ENCODE measurements at places on chromosomes 5 and 9. TPM values are rescaled to one million over a fixed set of nuclear protein-coding genes. Genes with fewer than 3 reads are reported as not detected.

DNA sequence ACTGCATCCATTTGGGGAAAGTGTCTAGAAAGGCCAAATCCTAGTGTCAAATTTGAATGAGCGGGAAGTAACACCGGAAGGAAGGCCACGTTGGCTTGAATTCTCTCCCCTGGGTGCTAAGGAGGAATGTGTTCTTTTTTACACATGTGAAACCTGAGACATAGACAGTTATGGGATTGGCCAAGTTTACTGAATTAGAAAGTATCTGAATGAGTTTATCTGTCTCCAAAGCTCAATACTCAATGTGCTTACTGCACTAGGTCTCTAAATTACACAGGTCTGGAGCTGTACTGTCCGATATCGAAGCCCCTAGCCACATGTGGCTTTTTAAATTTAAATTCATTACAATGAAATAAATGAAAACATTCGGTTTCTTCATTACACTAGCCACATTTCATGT is 6.0 kb downstream of the DMRT1 start:
- no peaks in the 10 kb centered on the region for H3K36me3 ChIP-seq
- no peak for DNase-seq
- H3K27me3 ChIP-seq: peaks cover 40% of the 10 kb centered on the region
- peaks cover 5% of the 10 kb centered on the region for H3K4me1 ChIP-seq

Gene FOXI1
- not detected for total RNA-seq

GRCh38 chr5:109863752-109864151 is 174.0 kb downstream of the MAN2A1 start:
- no peak for DNase-seq
- H3K4me1 ChIP-seq: peaks cover 70% of the 10 kb centered on the region
- H3K4me3 ChIP-seq: no peak overlapping the region
- no peaks in the 10 kb centered on the region for H3K27me3 ChIP-seq

DNA sequence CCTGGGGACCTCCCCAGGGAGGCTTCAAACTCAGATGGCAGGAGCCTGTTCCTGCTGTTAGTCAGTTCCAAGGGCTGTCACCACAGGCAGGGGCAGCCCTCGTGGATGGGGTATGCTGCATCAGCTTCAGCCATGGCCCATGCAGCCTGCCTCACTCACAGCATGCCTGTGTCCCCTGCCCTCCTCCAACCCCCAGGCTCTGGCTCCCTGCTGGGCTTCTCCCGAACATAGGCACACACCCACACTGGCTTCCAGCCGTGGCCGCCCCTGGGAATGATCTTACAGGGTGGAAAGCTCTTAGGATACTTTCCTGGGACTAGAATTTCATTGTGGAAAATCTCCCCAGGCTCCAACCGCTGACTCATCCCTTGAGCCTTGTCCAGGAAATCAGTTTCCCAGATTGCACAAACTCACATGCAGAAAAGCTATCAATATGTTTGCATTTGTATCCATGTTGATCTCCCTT is 163.8 kb downstream of the SEC61B start:
- no peaks in the 10 kb centered on the region for H3K4me1 ChIP-seq
- DNase-seq: no peak
- no peak overlapping the region for H3K4me3 ChIP-seq
- H3K36me3 ChIP-seq: no peaks in the 10 kb centered on the region
- peaks cover 12% of the 10 kb centered on the region for H3K27me3 ChIP-seq

DNA sequence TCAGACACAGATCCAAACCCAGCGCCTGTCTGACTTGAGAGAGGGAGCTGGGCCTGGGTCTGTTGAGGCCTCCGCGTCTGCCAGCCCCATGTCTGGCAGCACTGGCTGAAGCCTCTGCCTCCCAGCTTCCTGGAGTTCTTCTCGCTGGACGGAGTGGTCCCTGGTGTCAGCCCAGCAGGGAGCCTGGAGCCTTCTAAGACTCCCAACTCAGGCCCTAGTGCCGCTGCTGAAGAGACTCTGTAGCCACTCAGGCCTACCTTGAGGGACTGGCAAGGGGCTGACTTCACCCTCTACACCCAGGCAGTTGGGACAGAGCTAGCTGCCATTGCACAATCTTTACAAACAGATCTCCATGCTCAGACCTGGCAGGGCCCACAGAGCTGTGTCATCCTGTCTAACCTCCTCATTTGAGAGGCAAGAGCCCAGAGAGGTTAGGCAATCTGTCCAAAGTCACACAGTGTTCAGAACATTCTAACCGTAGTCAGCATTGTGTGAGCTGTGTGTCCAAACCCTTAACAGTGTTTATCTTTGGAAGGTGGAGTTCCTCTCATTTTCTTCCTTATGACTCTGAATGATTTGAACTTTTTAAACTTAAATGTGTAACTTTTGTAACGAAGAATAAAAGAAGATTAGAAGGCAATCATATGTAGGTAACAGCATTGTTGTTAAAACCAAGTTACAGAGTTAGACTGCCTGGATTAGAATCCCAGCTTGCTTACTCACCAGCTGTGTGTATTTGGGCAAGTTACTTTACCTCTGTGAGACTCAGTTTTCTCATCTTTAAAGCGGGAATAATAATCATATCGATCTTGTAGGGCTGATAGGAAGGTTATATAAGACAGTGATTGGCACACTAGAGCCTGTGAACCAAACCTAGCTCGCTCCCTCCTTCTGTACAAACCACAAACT is 4.6 kb upstream of the DUSP1 start:
- H3K4me3 ChIP-seq: no peak overlapping the region
- peak overlapping the region; percentile 43 for H3K27ac ChIP-seq
- H3K4me1 ChIP-seq: peaks cover 53% of the 10 kb centered on the region
- peak; percentile 20 for DNase-seq
- no peaks in the 10 kb centered on the region for H3K36me3 ChIP-seq

- H3K27ac ChIP-seq: no peak overlapping the region
- no peaks in the 10 kb centered on the region for H3K36me3 ChIP-seq
- no peak for DNase-seq
- peaks cover 15% of the 10 kb centered on the region for H3K27me3 ChIP-seq
- H3K4me3 ChIP-seq: no peak overlapping the region
Observed at GRCh38 chr5:136012041-136012804, 16.6 kb upstream of the TGFBI start.

GRCh38 chr9:113522858-113523257 is 59.3 kb downstream of the RGS3 start:
- no peaks in the 10 kb centered on the region for H3K27me3 ChIP-seq
- DNase-seq: no peak
- peaks cover 84% of the 10 kb centered on the region for H3K36me3 ChIP-seq
- peaks cover 92% of the 10 kb centered on the region for H3K4me1 ChIP-seq
- H3K4me3 ChIP-seq: peak overlapping the region; percentile 69
- peak overlapping the region; percentile 71 for H3K27ac ChIP-seq

DNA sequence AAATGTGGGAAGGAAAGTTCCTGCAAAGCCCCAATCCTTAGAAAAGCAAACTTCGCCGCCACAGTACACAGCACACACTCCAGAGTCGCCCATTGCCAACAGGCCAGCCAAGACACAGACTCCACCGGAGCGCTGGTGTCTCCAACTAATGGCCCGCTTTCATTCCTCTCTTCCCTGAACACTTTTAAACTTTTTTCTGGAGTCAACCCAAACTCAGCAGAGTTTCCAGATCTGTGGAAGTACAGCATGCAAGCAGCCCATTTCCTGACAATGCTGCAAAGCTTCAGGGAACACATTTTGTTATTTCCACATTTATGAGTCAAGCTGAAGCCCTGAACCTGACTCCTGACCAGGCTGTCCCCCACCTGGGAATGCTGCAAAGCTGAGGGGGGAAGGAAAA is 351.9 kb downstream of the NFIB start:
- DNase-seq: no peak
- H3K4me3 ChIP-seq: no peak overlapping the region
- H3K27ac ChIP-seq: no peak overlapping the region
- H3K27me3 ChIP-seq: no peaks in the 10 kb centered on the region

Gene HRH2
- total RNA-seq: 23.2 TPM

DNA sequence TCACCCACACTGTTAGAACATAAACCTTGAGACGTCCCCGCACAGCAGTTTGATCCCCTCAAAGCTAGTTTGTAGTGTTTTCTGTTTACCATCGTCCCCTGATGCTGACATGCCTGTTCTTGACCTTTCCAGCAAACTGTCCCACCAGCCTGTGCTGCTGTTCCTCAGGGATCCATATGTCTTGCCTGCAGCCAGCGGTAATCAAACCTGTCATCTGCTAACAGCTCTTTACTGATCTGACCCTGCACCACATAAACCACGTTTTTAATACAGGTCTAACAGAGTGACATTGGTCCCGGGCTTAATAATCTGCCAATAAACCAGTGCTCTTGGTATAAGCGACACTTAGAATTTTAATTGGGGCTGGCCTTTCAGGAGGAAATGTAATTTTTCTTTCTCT is 34.7 kb downstream of the PPIC start:
- H3K4me1 ChIP-seq: no peaks in the 10 kb centered on the region
- no peak for DNase-seq
- no peak overlapping the region for H3K27ac ChIP-seq
- H3K27me3 ChIP-seq: no peaks in the 10 kb centered on the region

Gene CRHBP
- total RNA-seq: not detected

Gene PCDHAC1
- not detected for total RNA-seq
